ENCODE measurements at places on chromosomes 1 and 21.
A peak's percentile ranks its signal among the peaks of the same experiment; 100 is the strongest.

DNA sequence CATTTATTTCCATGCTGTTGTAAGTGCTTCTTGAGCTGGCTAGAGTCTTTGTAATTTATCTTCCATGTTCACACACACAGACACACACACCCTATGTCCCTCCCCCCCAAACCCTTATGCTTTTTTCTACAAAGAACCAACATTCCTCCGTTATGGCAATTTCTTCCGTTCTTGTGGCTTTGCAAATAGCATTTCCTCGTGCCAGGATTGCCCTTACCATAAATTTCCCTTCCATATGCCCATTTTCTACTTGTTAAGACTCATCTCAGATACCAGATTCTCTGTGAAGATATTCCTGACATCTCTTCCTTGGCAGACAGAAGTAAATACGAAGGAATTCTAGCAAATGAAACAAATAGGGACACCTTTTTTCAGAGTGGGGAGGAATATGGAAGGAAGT lies 26.0 kb downstream of the RALGPS2 start:
- no peak for DNase-seq

GRCh38 chr21:36260030-36260787 lies 59.8 kb upstream of the MORC3 start:
- peak; percentile 59 for DNase-seq

DNA sequence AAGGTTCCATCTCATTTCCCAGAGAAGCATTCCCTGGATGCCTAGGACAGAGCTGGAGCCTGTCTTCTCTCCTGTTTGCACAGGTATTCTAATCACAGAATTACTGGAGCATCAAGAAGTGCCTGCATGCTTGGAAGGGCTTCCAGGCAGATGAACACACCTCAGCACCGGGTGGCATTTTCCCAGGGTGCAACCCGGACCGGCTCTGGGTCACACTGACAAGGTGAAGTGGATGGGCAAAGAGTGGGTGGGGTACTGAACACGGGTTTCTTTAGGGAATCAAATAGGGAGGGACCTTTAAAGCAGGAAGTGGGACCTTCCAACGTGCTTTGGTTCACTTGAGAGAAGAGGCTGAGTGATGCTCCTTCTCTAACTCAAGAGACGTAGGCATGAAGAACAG lies 7.1 kb upstream of the PEF1 start:
- DNase-seq = no peak

DNA sequence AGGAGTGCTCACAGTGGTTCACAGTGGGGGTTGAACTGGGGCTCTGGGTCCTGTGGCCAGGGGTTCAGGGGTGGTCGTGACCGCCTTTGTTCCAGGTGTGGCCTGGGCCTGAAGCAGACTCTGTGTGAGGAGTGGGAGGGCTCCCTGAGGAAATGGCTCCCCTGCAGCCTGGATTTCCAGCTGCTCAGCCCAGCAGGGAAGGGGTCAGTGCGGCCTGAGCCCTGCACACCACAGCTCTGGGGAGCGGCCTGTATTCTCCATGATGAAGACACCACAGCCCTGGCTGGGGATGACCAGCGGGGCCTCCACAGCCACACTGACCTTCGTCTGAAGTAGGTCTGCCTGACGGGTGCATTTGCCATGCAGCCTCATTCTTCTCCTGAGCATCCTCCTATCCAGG lies 16.7 kb downstream of the PYCR2 start:
- no peak for DNase-seq

DNA sequence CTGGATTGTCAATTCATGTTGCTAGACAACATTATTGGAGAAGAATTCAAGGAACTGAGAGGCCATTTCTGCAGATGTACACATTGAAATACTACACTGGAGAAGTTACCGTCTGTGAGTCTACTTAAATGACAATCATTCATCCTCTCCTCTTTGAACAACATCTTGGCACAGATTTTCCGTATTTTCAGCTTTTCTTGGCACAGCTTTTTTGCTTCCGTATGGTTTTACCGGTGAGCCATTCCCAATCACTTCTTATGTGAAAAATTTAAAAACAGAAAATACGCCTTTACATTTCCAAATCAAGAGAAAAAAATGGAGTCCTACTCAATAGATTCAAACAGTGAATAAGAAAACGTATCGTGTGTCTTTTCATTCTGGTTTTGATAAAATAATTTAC lies 1493.7 kb downstream of the AMY1C start:
- DNase-seq = no peak

DNA sequence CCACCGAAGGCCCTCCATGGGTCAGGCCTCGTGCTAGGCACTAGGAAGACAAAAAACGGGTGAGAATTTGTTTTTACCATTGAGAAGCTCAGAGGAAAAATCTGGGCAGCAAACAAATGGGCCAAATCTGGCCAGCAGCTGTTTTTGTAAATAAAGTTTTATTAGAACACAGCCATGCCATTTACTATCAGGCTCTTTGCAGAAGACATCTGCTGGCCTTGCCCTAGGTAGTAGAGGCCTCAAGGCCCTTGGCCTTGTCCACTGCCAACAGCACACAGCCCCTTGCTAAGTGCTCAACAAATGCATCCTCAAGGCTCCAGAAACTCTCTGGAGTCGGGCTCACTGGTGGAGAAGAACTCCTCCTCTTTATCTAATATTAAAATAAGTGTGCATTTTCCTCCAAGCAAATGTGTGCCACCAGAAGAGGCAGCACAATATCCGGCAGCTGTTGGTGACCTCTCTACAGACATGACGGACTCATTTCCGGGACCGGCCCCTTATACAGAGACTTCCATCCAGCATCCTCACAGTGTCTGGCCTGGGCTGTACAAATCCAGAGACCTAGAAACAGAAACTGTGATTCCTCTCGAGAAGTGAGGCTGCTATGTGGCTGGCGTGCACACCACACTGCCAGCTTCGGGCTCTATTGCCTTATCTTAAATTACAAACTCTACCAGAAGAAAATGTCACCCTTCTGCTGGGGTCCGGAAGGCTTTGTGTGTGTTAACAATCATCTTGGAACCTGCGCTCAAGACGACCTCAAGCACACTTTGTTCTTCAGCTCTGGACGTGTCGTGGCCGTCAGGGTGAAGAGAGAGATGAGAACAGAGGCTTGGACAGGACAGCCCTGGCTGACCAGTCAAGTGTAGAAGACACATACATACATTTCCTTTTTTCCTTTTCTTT lies 203.9 kb downstream of the TOMM20 start:
- no peak for DNase-seq

DNA sequence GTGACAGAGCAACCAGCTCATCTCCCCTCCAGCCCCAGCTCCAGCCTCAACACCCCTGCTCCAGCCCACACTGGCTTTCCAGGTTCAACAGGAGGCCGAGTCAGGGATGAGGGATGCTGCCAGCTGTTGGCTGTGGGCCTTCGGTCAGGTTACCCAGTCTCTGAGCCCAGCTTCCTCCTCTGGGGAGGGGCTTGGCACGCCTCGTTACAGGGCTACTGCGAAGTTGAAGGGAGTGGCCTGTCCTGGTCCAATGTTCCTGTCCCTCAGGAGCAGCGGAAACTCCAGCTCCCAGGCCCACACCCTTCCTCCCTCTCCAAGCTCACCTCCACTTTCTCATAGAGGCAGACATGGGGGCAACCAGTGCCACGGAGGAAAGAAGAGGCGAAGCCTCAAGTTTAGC lies 15.1 kb upstream of the TAS1R2 start:
- DNase-seq = no peak

GRCh38 chr1:91120421-91120820 lies 98.6 kb upstream of the ZNF644 start:
- DNase-seq = no peak

GRCh38 chr1:27970401-27970800 lies 10.6 kb downstream of the XKR8 start:
- no peak for DNase-seq

GRCh38 chr1:230778916-230779590 lies 31.9 kb downstream of the CAPN9 start:
- DNase-seq = no peak

GRCh38 chr21:46307625-46308024 lies 16.0 kb downstream of the C21orf58 start:
- DNase-seq = no peak

DNA sequence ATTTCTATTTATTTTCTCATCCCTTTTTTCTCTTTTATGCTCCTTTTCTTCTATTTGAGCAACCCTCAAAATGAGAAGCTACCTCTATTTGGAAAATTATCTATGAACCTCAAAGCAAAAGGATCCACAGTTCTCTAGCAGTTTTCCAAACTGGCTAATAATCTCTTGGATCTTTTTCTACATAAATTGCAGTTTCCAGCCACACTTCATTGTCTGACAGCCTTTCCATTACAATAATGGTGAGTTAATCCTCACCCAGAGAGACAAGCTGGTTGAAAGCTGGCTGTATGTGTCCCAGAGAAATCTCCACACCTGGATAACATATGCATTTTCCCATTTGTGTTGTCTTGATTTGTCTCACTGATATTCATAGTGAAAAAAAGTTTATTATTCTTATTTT lies 16.5 kb upstream of the HSD17B7 start:
- no peak for DNase-seq

- DNase-seq = peak; percentile 14
Measured at GRCh38 chr1:39174390-39175081, 30.0 kb upstream of the MACF1 start.

GRCh38 chr1:235295902-235296350 lies 32.1 kb downstream of the ARID4B start:
- DNase-seq = no peak

GRCh38 chr1:185566995-185567394 lies 167.2 kb upstream of the HMCN1 start:
- DNase-seq = peak; percentile 42

DNA sequence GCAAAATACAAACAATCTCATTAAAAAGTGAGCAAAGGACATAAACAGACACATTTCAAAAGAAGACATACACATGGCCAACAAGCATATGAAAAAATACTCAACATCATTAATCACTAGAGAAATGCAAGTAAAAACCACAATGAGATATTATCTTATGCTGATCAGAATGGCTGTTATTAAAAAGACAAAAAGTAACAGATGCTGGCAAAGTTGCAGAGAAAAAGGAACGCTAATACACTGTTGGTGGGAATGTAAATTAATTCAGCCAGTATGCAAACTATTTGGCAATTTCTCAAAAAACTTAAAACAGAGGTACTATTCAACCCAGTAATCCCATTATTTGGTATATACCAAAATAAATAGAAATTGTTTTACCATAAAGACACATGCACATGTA lies 32.2 kb upstream of the TNFSF18 start:
- DNase-seq = no peak

GRCh38 chr1:214698559-214698958 lies 95.6 kb downstream of the CENPF start:
- no peak for DNase-seq

DNA sequence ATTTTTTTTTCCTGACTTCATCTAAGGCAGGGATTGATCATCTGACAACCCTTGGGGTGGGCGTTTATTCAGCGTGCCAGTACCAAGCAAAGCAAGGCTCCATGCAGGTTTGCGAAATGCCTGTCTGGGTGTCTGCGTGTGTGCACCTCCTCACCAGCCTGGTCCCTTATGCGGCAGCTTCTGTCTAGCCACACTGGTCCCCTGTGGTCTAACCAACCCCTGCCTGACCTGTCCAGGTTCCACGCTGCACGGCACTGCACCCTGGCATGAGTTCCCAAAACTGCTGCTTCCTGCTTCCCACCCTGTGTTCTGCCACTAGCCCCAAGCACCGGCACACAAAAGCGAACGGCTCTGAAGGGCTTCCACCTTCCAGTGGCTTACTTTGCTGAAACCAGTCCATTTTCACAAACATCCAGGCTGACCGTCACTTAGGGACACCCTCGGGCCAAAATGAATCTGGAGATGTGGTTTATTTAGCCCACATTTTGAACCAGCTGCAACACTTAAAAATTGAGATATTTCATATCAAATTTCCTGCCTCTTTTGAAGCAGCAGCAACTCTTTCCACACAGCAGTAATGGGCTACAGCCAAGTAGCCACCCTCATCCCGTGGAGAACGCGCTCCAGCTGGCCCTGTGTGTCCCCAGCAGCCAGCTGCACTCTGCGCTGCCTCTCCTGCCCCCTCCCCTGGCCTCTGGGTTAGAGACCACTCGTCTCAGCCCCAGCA lies 55.7 kb downstream of the HLCS start:
- no peak for DNase-seq

- DNase-seq = no peak
Measured at GRCh38 chr1:233112186-233113008, 162.0 kb downstream of the NTPCR start.

DNA sequence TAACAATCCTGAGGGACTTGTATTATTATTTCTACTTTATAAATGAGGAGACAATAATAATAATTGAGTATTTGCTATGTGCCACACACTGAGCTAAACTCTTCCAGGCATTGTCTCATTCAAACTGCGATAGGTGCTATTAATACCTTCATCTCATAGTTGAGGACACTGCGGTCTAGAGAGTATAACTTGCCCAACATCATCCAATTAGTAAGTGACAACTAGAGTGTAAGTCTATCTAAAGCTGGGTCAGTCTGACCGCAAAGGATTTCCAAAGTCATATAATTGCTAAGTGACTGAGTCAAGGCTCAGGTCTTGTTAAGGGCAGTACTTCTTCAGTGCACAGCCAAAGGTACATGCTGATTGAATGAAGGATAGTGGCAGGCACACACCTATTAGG lies 9.7 kb downstream of the BCL9 start:
- no peak for DNase-seq

GRCh38 chr1:19000065-19000464 lies 43.6 kb upstream of the IFFO2 start:
- DNase-seq = no peak

- no peak for DNase-seq
Measured at GRCh38 chr1:53598966-53599365, 139.8 kb downstream of the DMRTB1 start.

- DNase-seq = no peak
Measured at GRCh38 chr1:56190806-56191365, 388.5 kb downstream of the PLPP3 start.

GRCh38 chr1:28804071-28804470 lies 7.9 kb upstream of the OPRD1 start:
- DNase-seq = no peak

- no peak for DNase-seq
Measured at GRCh38 chr1:112614460-112615065, 4.4 kb downstream of the ST7L start.

DNA sequence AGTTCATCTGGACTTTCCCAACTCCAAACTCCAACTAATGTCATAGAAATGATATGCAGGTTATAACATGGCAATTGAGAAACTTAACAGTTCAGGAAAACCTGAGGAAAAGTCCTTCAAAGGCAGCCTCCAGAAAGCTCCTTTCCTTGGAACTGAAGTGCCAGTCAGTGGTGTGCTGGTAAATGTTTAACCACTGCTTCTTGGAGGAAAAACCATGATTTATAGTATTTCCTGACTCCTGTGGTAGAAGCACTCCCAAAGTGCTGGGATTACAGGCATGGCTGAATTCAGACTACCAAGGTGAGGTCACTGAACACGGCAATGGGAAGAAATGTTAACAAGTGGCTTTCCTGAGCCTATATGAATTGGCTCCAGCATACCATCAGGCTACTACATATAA lies 26.7 kb upstream of the ZNHIT6 start:
- DNase-seq = no peak

Data from NCI-H1417 (cell line).